ENCODE measurements at places on chromosomes 3 and 15.

DNA sequence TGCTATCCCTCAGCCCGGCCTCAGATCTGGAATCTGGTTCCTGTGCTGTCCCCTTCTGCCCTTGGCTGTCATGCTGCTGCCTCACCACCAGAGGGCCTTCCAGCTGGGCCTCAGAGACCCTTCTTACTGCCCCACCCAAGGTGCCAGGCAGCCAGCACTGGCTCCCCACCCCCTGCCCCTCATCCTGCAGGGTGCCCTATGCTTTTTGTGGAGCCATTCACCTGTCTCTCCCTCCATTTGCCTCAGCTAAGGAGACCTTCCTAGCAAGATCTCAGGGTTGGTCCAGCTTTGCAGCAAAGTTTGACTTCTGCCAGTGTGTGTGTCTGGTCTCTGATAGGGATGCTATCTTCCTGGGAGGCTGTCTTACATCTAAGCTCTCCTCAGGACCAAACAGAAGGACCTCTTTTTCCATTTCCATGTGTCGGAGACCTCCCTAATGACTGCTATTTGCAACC, 1.9 kb upstream of the VWA5B2 start:
- DNase-seq = no peak

DNA sequence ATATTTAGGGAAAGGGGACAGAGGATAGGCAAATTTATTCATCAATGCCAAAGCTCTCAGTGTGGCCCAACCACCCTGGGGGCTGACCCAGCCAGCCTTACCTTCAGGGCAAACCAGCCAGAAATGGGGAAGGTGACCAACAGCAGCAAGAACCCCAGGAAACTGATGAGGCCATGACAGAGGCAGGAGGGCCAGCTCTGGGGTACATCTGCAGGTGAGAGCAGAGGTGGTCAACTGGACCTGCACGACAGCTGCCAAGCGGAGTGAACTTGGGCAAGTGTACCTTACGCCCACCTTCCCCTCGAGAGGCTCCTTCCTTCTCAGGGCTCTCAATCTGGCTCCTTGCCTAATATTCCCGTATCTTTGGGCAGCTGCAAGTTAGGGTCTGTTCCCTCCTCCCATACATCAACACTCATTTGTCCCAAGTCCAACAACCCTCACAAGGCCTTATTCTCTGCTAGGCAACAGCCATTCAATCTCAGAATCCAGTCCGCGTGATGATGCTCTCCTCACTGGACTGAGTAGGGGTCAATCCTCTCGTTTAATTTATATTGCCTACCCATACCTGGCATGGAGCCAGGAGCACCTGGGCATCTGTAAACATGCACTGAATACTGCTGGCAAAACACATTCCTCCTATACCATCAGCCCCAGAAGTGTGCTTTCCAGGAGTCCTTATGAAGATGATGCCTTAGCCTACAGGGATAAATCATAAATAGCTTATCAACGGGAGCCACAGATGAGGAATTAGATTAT, 1.7 kb downstream of the STOML1 start:
- no peak for DNase-seq

DNA sequence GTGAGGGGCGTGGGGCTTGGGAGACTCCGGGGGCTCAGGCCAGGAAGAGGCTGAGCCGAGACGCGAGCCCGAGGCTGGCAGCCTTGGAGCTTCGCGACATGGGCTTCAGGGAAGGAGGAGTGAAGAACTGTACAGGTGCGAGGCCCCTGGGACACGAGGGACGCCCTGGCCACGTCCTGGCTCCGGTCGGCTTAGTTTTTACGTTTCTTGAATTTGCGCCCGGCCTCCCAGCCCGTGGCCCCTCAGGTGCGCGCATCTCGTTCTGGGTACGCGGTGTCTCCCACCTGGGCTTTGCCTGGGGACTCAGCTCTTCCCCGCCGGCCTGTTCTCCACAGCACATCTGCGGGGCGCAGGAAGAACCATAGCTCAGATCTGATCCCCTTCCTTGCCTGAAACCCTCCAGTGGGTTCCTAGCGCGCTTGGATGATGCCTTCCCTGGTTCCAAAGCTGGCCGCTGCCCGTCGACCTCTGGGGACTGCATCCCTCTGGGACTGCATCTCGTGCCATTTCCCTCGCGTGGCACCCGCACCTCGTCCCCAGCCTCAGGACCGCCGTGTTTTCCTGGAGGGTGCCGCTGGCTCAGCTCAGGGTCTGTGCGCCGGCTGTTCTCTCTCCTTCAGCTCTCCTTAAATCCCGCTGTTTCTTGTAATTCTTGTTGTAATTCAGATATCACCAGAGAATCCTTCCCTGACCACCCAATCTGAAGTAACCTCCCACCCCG, 614 bp downstream of the CHCHD6 start:
- DNase-seq = no peak

GRCh38 chr15:66089049-66089448, 164.5 kb downstream of the MEGF11 start:
- DNase-seq = no peak

GRCh38 chr15:72197460-72198355, at the start of gene GRAMD2A:
TSS of gene GRAMD2A (minus strand) at chr15:72197787.
- DNase-seq = no peak

DNA sequence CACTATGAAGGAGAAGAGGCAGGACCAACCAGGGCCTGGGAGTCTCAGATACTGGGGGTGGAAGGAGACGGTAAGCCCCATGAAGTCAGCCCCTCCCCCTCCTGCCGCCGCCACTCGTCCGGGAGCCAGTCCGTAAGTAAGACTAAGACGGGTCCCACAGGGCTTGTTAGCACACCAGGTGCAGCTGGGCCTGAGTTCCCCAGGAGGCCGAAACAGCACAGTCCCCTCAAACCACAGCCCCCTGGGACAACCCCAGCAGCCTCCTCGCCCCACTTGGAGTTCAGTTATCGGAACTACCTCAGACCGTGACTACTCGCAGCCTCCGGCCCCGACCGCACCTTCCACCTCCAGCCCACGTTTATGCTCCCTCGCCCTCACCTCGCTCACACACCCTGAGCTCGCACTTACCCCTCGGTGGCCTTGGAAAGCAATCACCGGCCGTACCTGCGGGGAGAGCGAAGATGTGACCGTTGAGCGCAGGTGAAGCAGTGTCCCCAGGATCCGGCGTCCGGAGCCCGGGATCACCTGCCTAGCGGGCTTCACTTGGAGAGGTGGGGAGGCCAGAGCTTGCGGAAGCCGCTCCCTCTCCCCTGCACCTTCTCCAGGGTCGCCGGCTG, 557 bp downstream of the ELL3 start:
- DNase-seq = no peak

- DNase-seq = no peak
These were observed 3.3 kb downstream of the CNTN3 start for GRCh38 chr3:74611206-74611605.

- DNase-seq = no peak
These were observed 175.0 kb downstream of the UBE2E2 start for GRCh38 chr3:23377928-23378672.

Measured in ascending aorta (tissue), 2 donors.